A549 treated with DMSO at 1 μM for 4 hours (cell line): ENCODE measurements at places on chromosomes 2 and 18. TPM values are rescaled to one million over a fixed set of nuclear protein-coding genes. Genes with fewer than 3 reads are reported as not detected.

ZFP36L2 gene
- 19.3 to 28.8 TPM (median 27.2 TPM) in 5 replicates for total RNA-seq

RNU2-63P gene
- total RNA-seq: not detected in 5 replicates

CNDP1 gene
- total RNA-seq: not detected in 5 replicates

POTEE gene
- total RNA-seq: 0.06 to 0.15 TPM (median 0.08 TPM) in 4 of 5 replicates, not detected in the other

SGO2 gene
- 9.8 to 17.1 TPM (median 16.1 TPM) in 5 replicates for total RNA-seq

SCG2 gene
- total RNA-seq: 0.94 to 1.5 TPM (median 1.2 TPM) in 5 replicates
